ENCODE measurements at places on chromosomes 3 and 15.
A peak's percentile ranks its signal among the peaks of the same experiment; 100 is the strongest.

DNA sequence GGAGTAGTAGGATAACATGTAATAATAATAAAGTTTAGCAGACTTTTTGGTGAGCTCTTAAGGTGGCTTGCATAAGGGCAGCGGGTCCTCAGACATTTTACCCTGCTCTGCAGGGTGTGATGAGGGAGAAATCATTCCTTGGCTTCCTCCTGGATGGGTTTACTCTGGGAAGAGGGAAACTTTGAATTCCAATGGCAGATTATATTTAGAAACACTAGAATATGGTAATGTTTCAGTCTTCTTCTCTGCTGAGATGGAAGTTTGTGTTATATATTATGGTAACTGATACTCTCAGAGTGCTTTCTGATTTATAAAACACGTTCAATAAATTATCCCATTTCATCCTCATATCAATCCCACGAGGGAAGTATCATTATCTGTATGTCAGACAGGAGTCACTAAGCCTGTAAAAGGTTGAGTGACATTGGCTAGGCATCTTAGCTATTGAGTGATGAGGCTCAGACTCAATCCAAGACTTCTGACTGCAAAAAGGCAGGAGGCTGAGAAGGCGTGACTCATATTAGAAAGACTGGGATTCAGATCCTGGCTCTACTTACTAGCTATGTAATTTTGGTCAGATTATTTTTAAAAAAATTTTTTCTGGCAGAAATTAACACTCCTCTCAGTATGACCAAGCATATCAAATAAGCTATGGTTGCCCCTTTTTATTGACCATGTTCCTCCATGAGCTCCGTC is 19.3 kb downstream of the PDIA5 start:
- DNase-seq, result no peak

GRCh38 chr3:164326714-164327113 is 751.6 kb downstream of the SI start:
- DNase-seq, result no peak

- DNase-seq, result peak; percentile 46
These were observed 6.6 kb upstream of the RAB11A start for GRCh38 chr15:65862682-65863081.

GRCh38 chr3:185793381-185793780 is 31.5 kb downstream of the IGF2BP2 start:
- DNase-seq, result no peak

DNA sequence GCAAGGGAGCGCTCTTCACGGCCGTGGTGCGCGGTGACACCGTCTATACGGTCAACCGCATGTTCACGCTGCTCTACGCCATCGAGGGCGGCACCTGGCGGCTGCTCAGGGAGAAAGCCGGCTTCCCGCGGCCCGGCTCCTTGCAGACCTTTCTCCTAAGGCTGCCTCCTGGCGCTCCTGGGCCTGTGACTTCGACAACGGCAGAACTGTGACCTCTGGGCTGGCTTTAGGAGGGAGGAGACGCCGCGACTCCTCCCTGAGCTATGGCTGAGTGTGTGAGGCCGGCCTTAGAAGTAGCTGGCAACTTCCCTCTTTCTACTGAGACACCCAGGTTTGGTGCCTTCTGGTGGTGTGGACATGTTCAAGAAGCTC is 1.4 kb downstream of the KBTBD13 start:
- DNase-seq, result peak; percentile 13

DNA sequence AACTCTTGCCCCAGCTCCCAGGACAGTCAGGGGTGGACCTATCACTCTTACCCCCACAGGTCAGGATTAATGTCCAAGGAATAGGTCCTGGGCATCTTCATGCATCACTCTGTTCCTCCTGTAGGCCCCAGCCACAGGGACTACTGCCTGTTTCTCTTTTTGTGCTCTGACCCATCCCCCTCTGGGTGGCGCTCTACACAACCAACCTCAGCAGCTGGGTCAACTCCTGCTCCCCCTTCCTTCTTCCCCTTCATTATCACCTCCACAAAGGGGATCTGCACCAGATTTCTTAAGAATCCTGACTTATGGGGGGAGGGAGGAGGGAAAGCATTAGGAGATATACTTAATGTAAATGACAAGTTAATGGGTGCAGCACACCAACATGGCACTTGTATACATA is 12.2 kb upstream of the TRANK1 start:
- DNase-seq, result no peak

- DNase-seq, result no peak
These were observed 11.2 kb upstream of the CAPN3 start for GRCh38 chr15:42348083-42348482.

- no peak for DNase-seq
These were observed 157.8 kb downstream of the TIGIT start for GRCh38 chr3:114451561-114452018.

- no peak for DNase-seq
These were observed 121.8 kb downstream of the AGBL1 start for GRCh38 chr15:86201313-86202008.

- DNase-seq, result no peak
These were observed 167.8 kb downstream of the FOXP1 start for GRCh38 chr3:71415681-71416122.

- no peak for DNase-seq
These were observed 268.8 kb downstream of the ZBTB20 start for GRCh38 chr3:114878114-114878839.

GRCh38 chr3:165638034-165638433 is 199.2 kb downstream of the BCHE start:
- no peak for DNase-seq

DNA sequence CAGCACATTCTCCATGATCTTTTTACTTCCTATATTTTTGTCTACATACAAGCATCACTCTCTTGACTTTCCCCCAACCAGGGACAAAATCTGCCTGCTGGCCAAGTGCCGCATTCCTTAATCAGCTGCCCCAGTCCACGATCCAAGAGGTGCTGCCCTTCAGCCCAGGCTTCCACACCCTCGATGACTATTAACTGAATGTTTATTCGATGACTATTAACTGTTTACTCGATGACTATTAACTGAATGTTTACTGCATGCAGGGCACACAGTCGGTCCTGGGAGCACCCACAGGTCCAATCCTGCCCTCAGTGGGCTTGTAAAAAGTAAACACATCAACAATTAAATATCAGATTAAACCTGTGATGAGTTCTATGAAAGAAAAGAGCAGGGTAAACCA is 256.9 kb downstream of the ARRDC4 start:
- no peak for DNase-seq

- DNase-seq, result no peak
These were observed 72.3 kb upstream of the BNC1 start for GRCh38 chr15:83356501-83357399.

DNA sequence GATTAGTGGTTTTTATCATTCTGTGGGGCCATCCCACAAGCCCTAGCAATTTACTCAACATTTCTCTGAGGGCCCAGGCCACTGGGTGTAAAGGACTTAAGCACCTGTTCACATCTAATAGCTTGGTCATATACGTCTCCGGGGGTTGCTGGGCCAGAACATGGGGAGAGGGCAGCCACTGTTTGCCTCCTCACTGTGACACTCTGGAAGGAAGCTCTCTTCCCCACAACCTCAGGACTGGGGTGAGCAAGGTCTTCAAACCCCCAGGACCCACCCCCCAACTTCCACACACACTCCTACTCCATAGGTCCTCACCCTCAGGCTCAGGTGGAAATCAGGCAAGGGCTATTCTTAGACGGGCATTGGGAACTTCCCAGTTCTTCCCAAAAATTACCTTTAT is 28.9 kb downstream of the C3orf20 start:
- no peak for DNase-seq

GRCh38 chr3:78021710-78022109 is 981.8 kb downstream of the ROBO2 start:
- no peak for DNase-seq

- DNase-seq, result no peak
These were observed 19.9 kb downstream of the DNASE1L3 start for GRCh38 chr3:58190882-58191281.

- no peak for DNase-seq
These were observed 14.5 kb downstream of the LAMP3 start for GRCh38 chr3:183148056-183148455.

- DNase-seq, result no peak
These were observed 20.7 kb upstream of the CAV3 start for GRCh38 chr3:8712908-8713255.

- no peak for DNase-seq
These were observed 90.7 kb upstream of the HES1 start for GRCh38 chr3:194045289-194045688.

DNA sequence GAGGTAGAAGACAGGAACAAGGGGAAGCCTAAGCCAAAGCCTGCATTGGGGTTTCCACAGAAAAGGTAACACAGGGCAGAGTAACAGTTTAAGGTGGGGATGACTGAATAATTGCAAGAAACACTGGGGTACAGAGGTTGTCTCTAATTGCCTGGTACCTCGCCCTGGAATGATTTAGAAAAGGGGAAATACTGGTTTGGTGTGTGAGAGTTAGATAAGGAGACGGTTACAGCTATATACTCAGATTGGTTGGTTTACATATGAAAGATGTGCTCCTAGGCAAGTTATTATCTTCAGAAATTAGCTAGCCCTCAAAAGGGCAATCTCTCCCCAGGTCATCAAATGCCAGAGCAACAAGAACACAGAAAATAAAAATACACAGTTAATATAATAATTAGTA is 58.8 kb downstream of the SMARCC1 start:
- DNase-seq, result no peak

- DNase-seq, result no peak
These were observed 186.6 kb downstream of the SLC9A9 start for GRCh38 chr3:143661677-143662076.

GRCh38 chr3:9397906-9398699 is 688 bp downstream of the SETD5 start:
- DNase-seq, result peak; percentile 19

- DNase-seq, result no peak
These were observed 7.2 kb downstream of the POLR2H start for GRCh38 chr3:184368586-184369183.

DNA sequence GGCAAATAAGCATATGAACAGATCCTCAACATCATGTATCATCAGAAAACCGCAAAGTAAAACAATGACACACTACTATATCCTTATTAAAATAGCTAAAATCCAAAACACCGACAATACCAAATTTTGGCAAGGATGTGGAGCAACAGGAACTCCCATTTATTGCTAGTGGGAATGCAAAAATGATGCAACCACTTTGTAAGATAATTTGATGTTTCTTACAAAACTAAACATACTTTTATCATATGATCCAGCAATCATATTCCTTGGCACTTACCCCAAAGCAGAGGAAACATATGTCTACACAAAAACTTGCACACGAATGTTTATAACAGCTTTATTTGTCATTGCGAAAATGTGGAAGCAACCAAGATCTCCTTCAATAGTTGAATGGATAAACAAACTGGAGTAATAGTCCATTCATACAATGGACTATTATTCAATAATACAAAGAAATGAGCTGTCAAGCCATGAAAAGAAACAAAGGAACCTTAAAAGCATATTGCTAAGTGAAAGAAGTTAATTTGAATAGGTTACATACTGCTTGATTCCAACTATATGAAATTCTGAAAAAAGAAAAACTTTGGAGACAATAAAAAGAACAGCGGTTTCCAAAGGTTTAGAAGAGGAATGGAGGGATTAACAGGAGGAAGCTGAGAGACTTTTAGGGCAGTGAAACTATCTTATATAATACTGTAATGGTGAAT is 172.0 kb downstream of the VPS13C start:
- no peak for DNase-seq

DNA sequence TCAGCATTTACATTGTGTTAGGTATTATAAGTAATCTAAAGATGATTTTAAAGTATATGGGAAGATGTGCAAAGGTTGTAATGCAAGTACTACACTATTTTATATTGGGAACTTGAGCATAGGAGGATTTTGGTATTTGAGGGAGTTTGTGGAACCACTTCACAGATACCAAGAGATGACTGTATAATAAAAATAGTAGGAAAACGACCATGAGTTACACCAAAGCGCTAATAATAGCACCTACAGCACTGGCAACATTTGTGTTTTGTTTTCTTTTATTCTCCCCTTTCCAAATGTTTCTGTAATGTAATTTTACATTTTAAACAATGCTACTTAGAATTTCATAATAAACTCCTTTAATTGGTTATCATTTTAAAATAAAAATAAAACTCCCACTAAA is 10.5 kb downstream of the CNBP start:
- no peak for DNase-seq

- DNase-seq, result no peak
These were observed 10.3 kb upstream of the LRRC2 start for GRCh38 chr3:46576386-46576785.

DNA sequence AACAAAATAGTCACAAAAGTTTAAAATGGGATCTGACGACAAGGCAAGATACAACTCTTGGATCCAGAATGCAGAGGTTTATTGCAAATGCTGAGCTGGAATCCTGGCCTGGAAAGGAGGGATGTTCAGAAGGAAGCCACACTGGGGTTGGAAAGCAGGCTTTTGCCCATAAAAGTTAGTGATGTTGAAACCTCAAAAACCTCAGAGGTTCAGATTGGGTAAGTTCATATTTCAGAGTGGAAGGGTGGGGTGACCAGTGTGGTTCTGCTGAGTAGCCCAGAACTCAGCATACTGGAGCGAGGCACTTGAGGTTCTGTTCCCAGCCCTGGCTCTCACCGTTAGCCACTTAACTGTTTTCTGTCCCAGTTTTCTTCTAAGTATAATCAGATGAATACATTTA is 114.0 kb upstream of the OSTN start:
- no peak for DNase-seq

GRCh38 chr3:111725706-111726105 is 130.6 kb upstream of the ZBED2 start:
- DNase-seq, result no peak

DNA sequence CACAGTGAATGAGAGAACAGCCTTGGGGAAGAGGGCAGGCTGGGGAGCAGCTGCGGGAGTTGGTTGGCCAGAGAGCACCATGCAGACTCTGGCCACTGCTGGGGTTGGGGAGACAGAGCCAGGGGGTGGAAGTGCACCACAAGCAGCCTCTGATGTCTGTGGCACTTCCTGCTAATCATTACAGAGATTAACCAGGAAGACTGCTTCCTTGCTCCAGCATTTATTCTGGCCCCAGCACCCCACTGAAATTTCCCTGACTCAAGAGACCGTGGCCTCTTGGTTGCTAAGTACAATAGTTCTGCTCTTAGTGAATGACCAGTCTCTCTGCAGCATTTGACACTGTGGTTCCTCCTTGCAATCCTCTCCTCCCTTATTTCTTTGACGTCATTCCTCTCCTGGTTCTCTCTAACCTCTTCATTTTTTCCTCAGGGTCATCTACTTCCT is 266.2 kb upstream of the ROPN1 start:
- no peak for DNase-seq

GRCh38 chr15:39704689-39705088 is 78.0 kb downstream of the FSIP1 start:
- DNase-seq, result no peak

GRCh38 chr3:111627092-111627491 is 31.9 kb upstream of the ZBED2 start:
- no peak for DNase-seq

GRCh38 chr3:126554560-126555525 is 3.9 kb downstream of the C3orf22 start:
- DNase-seq, result no peak

- no peak for DNase-seq
These were observed 20.2 kb upstream of the GPX1 start for GRCh38 chr3:49378249-49378895.

Measured in activated T-cell treated with anti-CD3 and anti-CD28 coated beads for 4 hours (primary cell).